GOT3 (cell line): ENCODE measurements at places on chromosomes 7 and 10.

DNA sequence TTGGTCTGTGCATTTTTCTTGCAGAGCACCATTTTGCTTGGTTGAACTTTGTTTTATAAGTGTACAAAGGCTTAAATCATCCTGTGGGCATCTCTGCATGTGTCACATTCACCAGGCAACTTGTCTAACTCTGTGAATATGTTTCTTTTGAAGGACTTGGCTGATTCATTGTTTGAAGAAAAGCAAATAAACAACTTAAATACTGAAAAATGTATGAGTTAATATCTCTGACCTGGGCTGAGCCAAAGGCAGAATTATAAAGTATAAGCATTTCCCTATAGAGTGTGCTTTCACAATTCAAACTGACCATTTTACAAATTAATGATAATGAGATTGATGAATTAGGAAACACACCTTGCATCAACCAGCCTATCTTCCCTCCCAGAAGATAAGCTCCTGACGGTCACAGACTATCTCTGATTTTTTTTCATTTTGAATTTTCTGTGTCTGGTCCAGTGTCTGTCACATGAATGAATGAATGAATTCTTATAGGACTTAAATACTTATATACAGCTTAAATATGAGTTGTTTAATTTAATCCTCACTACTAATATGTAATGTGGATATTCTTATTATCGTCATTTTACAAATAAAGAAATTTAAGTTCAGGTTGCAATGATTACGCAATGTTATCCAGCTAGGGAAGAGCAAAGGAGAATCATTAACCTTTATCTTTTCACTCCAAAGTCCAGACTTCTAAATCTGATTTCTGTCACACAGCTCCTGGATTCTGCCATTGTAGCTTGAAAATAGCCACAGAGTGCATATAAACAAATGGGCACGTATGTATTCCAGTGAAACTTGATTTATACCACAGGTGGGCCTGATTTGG, 182.0 kb upstream of the PHYHIPL start:
- no peak for DNase-seq

GRCh38 chr10:23100331-23101030, 5.1 kb downstream of the MSRB2 start:
- no peak for DNase-seq

DNA sequence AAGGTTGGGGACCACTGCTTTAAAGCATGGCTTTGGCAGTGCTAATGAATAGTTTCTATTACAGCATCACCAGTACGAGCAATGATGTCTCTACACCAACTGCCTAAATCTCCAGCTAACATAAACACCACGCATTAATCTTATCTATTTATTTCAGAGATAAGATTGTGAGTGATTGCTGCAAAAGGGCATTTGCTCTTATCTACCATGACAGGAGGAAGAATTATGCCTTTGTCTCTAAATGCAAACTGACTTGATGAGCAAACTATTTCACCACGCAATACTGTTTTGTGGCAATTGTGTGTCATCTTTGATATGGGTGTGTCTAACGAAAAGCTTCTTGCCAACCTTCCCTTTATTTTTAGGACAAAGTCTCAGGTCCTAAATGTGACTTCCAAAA, 684.9 kb downstream of the SORCS1 start:
- DNase-seq, result no peak

DNA sequence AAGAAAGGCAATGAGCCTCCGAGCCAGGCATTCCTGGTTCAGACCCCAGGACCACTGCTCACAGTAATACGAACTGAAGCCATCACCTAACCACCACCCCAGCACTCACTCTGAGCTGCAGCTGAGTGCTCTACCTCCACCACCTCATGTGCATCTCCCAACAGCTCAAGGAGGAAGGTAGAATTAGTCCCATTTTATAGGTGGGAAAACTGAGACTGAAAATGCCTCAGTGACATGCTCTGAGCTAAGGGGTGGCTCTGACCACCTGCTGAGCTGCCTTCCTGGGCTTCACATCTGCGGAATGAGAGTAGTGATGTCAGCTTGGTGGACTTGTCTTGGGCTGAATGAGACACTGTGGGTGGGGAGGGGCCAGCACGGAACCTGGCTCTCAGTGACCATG, 159.7 kb upstream of the UNC5B start:
- DNase-seq, result no peak

- no peak for DNase-seq
Measured at GRCh38 chr7:106166651-106167342, 54.7 kb upstream of the SYPL1 start.

DNA sequence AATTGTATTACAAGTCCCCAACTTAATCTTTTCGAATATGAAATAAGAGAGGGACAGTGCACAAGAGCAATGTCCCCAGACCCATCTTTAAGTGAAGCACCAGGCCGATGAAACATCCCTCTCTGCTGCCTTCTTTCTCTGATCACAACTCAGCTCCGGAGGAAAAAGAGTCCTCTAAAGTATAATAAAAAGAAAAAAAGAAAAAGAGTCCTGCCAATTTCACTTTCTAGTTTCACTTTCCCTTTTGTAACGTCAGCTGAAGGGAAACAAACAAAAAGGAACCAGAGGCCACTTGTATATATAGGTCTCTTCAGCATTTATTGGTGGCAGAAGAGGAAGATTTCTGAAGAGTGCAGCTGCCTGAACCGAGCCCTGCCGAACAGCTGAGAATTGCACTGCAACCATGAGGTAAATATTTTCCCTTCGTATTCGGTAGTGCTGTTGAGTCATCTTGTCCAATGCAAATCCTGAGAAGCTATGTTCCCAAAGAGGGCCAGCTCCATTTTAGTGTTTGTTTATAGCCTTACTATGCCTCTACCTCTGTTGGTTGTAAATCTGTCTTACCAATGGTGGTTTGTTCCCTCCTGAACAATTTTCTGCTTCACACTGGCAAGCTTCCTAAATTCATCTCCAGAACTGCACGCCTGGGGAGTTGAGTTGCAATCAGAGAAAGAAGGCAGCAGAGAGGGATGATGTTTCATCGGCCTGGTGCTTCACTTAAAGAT, at the start of gene IFIT2:
TSS of gene IFIT2 (plus strand) at position 326 of the 725 bp plus-strand sequence. CDS start at position 404, 78 bp downstream.
- DNase-seq, result no peak

- DNase-seq, result no peak
Measured at GRCh38 chr7:927031-927671, 27.3 kb downstream of the ADAP1 start.

DNA sequence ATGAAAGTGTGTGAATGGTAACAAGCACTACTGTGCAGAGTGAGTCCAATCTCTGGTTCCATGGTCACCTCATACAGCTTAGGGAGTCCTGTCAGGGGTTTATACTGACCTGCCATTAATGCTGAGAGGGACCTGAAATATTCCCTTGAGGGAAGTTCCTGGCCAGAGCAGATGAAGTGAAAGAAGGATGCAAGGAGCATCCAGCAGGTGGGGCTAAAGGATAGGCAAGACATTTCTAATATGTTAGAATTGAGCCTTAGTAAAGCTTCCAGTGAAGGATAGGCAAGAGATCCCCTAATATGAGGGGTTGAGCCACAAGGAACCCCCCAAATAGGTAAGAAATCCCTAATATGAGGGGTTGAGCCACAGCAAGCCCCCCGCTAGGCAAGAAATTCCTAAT, 25.5 kb upstream of the FAM221A start:
- no peak for DNase-seq

DNA sequence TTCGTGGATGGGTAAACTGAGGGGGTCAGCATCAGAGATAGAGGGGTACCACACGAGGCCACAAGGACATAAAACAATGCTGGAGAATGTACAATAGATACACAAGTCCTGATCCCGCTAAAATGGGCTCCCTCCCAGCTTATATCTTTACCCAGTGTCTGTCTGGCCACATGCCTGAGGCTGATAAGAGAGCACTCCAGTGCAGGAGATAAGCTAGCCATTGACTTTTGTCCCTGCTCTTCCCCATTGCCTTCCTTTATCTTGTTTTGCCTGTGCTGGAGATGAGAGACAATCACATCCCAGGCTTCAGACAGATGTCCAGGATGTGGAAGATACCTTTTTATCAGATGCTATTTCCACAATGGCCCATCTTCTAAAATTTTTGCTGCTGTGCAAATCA, 6.0 kb downstream of the GAD2 start:
- no peak for DNase-seq

- no peak for DNase-seq
Measured at GRCh38 chr10:117740088-117740487, 197.5 kb downstream of the EMX2 start.

DNA sequence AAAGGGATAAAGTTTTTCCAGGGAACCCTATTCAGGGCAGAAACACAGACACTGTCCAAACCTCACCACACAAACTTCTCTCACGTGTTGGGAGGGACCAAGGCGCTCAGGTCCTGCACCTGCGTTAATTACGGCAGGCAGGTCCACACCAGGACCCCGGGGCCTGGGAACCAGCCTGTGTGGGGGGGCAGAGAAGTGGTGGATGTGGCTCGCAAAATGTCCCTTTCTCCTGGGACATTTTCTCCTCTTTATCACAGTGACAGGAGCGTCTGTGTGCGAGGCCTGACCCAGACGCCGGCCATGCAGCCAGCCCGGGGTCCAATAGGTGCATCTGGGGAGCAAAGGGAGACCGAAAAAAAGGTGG, 73.4 kb upstream of the ZNF722 start:
- DNase-seq, result no peak

DNA sequence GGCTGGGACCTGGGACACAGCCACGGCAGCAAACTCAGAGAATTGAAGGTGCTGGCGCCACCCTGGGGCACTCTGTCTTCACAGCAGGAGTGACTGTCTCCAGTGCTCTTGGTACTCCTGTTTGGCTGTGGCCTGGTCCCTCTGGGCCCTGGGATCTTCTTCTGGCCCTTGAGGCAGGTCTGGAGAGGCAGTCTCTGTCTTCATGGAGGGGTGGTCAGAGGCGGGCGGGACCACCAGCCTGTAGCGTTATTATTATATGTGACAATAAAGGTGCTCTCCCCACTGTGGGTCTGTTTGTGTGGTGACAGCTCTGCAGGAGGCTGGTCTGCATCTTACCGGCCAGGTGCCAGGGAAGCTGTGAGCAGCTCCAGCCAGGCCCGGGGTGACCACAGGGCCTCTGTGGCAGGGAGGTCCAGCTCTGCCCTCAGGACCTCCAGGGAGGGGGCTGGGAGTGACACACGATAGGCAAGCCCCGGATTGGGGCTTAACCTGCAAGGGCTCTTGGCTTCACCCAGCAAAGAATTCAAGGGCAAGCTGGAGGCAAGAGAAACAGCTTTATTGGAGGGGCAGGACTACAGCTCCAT, 70.3 kb downstream of the MYL10 start:
- no peak for DNase-seq

DNA sequence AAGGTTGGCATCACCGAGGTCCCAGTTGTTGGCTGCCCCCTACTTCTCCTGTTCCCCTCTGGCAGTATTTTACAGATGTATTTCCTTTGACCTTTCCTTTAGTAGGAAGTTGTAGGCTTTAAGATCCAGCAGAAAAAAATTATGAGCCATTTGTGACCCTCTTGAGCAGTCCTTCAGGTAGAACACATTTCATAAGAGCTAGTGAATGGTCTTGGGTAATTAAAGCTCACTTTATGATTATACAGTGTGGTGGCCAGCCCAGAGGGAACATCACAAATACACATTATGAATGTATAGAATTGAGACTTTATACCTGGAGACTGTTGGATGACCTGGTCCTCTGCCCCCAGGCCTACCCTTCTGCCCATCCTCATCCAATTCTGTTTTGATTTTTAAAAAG, 57.0 kb downstream of the KAT6B start:
- DNase-seq, result no peak

DNA sequence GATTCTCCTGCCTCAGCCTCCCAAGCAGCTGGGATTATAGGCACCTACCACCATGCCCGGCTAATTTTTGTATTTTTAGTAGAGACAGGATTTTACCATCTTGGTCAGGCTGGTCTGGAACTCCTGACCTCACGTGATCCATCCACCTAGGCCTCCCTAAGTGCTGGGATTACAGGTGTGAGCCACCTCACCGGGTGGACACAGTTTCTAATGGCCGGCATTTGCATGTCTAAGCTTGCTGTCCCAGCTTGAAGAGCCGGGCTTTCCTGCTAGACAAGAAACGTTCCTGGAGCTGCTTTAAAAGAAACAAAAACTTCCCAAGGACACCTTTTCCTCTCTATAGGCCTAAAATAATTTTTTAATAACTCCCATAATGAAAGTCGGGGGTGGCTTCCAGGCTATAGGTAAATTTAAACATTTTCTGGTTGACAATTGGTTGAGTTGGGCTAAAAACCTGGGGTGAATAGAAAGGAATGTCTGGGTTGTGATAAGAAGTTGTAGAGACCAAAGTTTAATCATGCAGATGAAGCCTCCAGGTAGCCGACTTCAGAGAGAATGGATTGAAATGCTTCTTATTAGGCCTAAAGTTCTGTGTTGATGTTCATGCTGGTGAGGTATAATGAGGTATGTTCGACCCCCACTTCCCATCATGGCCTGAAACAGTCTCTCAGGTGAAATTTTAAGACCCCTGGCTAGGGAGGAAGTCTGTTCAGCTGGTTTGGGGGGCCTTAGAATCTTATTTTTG, 8.8 kb downstream of the ACADSB start:
- DNase-seq, result no peak

GRCh38 chr10:92655426-92655825, 34.3 kb upstream of the HHEX start:
- no peak for DNase-seq

- DNase-seq, result no peak
Measured at GRCh38 chr7:152052771-152053170, 27.3 kb downstream of the GALNT11 start.

DNA sequence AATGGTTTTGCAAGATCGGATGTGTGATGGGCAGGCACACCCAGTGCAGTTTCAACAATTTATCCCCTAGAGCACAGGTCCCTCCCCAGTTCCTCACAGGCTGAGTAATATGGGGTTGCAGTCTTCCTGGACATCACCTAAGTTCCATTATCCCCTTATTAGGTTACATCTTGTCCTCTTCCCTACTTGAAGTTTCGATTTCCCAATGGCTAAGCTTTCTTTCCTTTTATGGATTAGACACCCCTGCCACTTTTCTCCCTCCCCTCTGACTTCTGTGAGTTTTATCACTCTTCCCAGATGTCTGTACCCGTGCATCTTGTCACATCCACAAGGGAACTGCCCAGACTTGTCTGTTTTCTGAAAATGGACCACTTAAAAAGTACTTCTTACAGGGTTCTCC, 2.4 kb upstream of the NIPSNAP2 start:
- DNase-seq, result no peak

DNA sequence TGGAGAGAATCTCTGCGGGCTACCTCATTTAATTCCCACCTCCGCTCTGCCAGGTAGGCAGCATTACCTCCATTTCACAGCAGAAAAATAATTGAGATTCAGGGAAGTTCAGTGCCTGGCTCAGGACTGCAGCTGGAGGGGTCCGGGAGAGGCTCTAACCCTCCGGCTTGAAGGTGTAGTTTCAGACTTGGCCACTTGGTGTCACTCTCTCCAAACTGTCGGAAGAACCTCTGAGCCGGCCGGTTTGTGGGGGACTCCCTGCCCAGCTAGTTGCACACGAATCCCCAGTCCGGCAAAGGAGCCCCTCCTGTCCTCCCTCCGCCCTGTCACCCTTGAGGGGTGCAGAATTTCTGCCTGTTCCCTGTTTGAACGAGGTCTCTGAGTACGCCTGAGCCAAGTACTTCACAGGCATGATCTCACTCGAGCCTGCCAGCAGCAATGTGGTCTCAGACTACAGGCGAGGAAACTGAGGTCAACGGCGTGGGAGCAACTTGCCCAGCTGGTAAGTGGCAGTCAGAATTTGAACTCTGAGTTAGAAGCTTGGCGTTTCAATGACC, 144.7 kb upstream of the ZNF716 start:
- DNase-seq, result no peak

GRCh38 chr10:101400585-101400984, 46.6 kb downstream of the BTRC start:
- no peak for DNase-seq
